ENCODE measurements at places on chromosomes 13 and 19.

- no peak for DNase-seq
These were observed 170.5 kb upstream of the HTR2A start for GRCh38 chr13:47067306-47067705.

DNA sequence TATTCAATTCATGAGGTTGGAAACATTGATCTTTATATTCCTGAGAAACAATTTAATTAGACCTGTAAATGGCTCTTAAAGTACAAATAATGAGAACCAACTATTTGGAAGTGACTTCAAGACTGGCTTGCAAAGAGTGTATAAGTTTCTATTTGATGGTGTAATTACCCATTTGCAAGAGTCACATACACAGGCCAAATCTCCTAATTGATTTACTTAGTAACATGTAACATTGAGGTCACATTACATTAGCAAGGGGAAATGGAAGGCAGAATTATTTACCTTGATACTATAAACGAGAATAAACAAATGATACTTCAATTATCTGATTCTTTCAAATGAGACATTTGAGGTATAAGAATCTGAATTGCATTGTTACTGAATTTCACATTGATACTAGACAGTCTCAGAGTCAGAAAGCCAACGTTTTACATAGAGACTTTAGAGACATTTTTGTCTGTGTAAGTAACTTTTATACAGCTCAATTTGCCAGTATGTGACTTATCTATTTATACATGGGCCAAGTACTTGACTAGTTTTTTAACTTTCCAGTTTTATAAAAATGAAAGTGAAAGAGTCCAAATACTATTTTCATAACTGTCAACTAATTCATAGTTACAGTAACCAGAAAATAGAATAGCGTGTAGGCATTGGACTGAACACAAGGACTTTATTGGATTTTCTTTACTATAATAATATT, 95.6 kb upstream of the RFC3 start:
- DNase-seq: no peak

DNA sequence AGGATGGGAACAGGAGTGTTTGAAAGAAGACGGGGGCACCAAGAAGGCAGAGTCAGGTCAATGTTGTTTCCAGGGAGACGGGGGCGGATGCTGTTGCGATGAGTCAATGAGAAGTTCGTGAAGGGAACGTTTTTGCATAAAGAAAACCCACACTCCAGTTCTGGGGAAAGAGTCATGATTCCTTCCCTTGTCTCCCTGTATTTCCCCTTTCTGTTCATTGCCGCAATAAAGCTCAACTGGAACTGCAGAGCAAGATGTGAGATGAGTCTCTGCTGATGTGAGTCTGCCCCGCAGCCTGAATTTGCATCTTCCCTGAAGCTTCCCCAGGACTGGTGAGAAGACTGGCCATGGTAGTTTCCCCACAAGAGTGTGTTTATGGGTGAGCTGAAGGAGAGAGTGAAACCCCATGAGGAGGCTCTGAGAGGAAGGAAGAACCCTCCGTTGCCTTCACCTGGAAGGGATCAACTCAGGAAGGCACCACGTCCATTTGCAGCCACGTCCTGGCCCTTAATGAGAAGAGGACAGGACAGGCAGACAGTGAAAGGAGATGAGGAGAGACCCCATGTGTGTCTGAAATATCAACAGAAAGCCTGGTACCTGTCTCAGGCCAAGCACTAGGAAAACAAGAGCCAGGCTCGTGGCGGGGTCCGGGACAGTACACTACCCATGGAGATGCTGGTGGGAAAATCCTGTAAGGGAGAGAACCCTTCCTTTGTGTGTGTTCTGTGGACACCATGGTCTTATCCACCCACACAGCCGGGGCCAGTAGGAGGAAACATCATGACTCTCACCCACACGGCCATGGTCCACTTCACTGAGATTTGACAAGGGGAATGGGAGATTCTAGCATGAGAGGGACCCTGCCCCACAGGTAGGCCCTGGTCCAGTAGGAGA, 13.7 kb downstream of the LILRA1 start:
- no peak for DNase-seq

GRCh38 chr19:48466561-48467325, 2.4 kb upstream of the CYTH2 start:
- DNase-seq: no peak

DNA sequence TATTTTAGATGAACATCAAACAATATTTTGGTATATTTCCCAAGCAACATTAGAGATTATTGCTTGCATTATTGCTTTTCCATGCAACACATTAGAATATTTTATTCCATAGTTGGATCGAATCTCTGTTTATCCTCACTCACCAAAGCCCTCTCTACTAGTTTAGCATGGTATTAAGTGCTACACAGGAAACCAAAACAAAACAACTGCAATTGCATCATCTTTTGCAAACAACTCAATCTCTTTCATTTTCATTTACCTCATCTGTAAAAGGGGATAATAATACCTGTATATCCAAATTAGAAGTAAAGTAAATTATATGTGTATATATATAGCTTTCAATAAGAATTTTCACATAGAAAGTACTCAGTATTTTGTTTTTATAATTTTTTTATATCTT, 147.8 kb upstream of the PCDH9 start:
- DNase-seq: no peak

DNA sequence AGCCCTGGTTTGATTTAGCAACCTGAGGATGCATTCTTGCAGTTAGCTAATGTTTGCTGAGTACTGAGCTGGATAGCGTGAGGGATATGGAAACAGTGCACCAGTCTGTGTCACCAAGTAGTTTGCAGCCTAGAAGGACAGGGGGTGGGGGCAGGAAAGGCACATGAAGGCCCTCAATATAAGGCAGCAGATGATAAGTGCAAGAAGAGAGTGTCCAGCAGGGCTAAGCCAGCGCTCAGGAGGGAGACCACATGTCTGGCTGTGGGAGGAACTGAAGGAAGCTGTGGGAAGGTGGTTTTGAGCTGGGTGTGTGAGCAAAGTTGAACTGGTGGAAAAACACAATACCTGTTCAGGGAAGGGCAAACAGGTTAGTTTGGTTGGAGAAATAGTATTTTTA, 1.7 kb downstream of the CXCL17 start:
- DNase-seq: no peak

- DNase-seq: no peak
These were observed 128.7 kb downstream of the UGGT2 start for GRCh38 chr13:95924389-95924994.

- DNase-seq: no peak
These were observed 26.6 kb upstream of the DGKH start for GRCh38 chr13:42021851-42022250.

- DNase-seq: peak; percentile 39
These were observed 83.2 kb upstream of the IRS2 start for GRCh38 chr13:109869312-109870237.

GRCh38 chr13:29774830-29775229, 75.6 kb downstream of the UBL3 start:
- no peak for DNase-seq

- DNase-seq: peak; percentile 85
These were observed 13.4 kb downstream of the TM6SF2 start for GRCh38 chr19:19259741-19260140.

DNA sequence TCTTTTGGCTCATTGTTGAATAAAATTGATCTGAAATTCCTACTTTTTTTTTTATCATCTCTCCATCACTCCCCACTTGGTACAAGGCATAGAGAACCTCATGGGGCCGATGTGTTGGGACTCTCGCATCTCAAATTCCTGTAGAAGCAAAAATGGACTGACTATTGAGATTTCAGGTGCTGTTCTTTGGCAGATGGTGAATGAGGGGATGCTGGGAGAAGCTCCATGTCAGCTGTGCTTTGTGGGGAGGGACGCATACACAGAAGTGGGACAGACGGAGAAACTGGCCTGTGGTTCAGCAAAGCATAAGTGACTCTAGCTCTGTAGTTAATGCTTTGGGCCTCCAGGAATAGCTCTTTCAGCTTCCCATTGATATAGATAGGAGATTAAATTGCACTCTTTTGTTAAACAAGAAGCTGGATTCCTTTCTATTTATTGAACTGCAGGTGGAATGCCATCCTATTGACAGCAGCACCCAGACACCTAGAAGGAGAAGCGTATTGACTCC, 194.5 kb upstream of the RNF113B start:
- DNase-seq: no peak

DNA sequence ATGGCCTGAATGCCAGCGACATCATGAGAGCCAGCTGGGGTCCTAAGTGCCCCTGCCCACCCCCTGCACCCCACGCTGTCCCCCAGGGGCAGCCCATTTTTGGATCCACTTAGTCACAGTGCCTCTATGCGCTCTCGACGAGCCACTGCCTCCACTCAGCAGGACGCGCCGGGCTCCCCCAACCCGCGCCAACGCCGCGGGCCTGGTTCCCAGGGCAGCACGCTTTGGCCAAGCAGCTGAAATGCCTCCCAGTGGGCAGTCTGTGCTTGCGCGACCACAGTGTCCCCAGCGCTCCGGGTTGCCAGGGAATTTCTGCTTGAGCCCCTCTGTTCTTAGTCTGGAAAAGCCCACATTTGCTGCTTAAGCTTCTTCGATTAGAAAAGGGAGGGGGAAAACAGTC, 39.4 kb downstream of the TMED1 start:
- no peak for DNase-seq

DNA sequence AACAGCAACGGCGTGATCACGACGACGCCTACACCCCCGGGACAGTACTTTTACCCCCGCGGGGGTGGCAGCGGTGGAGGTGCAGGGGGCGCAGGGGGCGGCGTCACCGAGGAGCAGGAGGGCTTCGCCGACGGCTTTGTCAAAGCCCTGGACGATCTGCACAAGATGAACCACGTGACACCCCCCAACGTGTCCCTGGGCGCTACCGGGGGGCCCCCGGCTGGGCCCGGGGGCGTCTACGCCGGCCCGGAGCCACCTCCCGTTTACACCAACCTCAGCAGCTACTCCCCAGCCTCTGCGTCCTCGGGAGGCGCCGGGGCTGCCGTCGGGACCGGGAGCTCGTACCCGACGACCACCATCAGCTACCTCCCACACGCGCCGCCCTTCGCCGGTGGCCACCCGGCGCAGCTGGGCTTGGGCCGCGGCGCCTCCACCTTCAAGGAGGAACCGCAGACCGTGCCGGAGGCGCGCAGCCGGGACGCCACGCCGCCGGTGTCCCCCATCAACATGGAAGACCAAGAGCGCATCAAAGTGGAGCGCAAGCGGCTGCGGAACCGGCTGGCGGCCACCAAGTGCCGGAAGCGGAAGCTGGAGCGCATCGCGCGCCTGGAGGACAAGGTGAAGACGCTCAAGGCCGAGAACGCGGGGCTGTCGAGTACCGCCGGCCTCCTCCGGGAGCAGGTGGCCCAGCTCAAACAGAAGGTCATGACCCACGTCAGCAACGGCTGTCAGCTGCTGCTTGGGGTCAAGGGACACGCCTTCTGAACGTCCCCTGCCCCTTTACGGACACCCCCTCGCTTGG, 966 bp downstream of the JUNB start:
- no peak for DNase-seq

DNA sequence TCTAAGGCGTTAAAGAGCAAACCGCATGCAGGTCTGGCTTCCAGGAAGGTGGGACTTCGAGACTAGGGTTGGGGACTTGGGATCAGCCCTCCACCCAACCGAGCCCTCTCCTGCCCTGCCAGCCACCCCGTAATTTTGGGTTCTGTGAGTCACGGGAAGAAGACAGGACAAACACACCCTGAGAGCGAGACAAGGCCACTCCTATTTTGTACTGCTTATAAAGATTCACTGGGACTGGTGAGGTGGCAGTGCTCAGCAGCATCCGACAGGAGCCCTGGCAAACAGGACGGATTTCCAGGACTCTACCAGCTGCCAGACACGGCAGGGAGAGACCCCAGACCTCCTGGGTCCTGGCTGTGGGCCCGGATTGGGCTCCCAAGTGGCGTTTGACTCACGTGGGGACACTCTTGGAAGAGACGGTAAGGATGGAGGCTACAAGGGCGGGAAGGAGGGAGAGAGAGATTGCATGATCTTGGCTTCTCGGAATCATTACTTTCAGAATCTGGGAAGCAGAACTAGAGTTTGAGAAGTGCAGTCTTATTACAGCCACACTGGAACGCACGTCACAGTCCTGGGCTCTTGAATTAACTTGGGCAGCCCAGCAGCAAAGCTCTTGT, at the start of gene C5AR2:
Gene C5AR2, plus strand, starts transcription at position 245 of the 617 bp plus-strand sequence. CDS start 8,625 bp downstream, outside the sequence.
- no peak for DNase-seq

GRCh38 chr13:90105849-90106496, 1241.5 kb upstream of the MIR17HG start:
- DNase-seq: no peak

DNA sequence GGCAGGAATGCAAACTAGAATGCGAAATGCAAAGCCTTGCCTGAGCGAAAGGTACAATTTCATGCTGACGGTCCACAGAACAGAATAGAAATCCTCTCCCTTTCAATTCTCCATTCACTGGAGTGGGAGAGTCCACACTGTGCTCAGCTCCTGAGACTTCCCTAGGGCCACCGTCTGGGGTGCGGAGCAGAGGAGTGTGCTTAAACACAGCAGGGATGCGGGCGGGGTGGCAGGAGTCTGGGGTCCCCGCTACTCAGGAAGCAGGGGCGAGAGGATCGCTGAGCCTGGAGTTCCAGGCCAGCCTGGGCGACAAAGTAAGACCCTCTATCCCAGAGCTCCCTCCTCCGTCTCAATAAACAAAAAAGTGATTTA, 552 bp upstream of the ZNF816 start:
- no peak for DNase-seq

GRCh38 chr13:52737965-52738364, 1.7 kb downstream of the CNMD start:
- DNase-seq: no peak

GRCh38 chr13:92459306-92459705, 767.3 kb upstream of the GPC6 start:
- DNase-seq: no peak

DNA sequence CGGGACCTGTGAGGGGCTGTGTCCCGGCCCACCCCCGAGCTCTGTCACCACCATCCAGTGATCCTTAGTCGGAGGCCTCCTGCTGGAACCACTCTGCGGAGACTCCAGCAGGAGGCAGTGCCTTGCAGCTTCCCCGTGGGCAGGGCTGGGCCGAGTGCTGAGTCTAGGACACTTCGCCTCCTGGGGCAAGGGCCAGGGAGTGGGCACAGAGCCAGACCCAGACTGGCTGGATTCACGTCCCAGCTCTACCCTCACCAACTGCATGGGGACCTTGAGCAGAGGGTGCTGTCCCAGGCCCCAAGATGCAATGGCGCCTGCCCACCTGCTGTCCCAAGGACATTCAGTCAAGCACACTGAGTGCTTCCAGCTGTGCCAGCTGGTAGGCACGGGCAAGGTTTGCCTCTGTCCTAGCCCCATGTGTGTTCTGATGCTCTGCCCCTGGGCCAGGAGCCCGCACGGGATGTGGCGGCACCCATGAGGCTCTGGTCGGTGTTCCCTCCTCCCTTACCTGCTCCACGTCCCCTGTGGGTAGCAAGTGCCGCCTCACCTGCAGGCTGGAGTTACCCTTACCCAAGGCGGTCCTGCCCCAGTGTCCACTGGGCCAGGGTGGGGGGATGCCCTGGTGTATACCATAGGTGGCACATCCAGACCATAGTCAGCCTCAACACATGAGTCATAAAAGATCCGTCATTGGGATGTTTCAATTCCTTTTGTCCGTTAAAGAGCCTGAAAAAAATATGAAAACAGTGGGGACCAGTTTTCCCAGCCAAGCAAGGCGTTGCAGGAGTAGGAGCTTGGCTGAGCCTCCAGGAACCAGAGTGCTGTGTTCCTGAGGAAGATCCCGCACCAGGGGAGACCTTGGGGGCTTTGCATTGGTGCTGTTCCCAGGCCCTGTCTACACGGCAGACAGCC, 7.4 kb downstream of the FZR1 start:
- no peak for DNase-seq

- DNase-seq: no peak
These were observed 2.1 kb downstream of the KCNK6 start for GRCh38 chr19:38321646-38322196.

- DNase-seq: no peak
These were observed 152.2 kb downstream of the TBC1D4 start for GRCh38 chr13:75329723-75330122.

Measured in DMS 273 treated with DMSO at 0.1 percent for 48 hours (cell line).